Transverse colon (tissue), 4 donors: ENCODE measurements at places on chromosomes 5 and 9. TPM values are rescaled to one million over a fixed set of nuclear protein-coding genes. Genes with fewer than 3 reads are reported as not detected.

OTULINL gene
- 6.2 TPM for total RNA-seq

- peak; percentile 78 for DNase-seq
These were observed 586 bp upstream of the FCHO2 start for GRCh38 chr5:72955143-72955767.

DNA sequence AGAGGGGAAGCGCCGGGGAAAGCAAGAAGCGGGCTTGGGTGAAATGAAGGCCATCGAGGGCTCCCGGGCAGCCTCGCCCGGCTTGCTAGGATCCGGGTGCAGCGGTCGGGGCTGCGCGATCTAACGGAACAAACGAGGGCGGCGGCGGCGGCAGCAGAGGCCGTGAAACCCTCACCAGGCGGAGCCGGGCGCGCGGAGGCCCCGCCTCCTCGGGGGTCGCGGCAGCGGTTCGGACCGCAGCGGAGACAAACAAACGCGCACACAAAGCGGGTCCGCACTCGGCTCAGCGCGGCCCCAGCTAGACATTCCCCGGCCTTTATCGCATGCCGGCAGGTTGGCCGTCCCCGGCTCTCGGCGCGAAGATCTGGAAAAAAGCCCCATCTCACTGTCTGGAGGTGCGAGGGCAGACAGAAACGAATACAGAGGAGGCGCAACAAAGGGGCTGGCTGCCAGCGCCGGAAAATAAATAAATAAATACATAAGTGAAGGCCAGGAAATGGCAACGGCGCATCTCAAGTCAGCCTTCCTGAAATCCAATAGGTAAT, 10.5 kb upstream of the TRIM36 start:
- DNase-seq = peak; percentile 46

- no peak for DNase-seq
These were observed 286.1 kb downstream of the ANXA1 start for GRCh38 chr9:73437758-73438157.

SPINK13 gene
- total RNA-seq = not detected

GRCh38 chr9:124869986-124870560, 8.1 kb downstream of the ARPC5L start:
- peak; percentile 77 for DNase-seq

DNA sequence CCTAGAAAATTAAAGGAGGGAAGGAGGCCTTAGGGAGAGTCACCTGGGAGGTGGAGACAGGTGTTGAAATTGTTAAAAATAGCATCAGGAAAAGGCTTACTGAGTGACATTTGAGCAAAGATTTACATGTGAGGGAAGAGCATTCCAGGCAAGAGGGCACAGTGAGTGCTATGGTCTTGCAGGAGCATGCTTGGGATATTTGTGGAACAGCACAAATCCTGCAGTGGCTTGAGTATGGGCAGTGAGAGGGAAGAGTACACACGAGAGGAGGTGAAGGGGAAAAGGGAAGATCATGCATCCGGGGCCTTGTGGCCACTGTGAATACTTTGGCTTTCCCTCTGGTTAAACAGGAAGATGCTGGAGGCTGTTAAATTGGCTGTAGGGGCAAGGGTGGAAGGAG, 36.6 kb downstream of the ACER2 start:
- DNase-seq = no peak

- no peak for DNase-seq
These were observed 5.7 kb downstream of the IL6ST start for GRCh38 chr5:55988979-55989638.

GABRA6 gene
- total RNA-seq = not detected

- DNase-seq = no peak
These were observed 29.6 kb downstream of the PSAT1 start for GRCh38 chr9:78326564-78326963.

DEPDC1B gene
- 2.7 TPM for total RNA-seq

FCN2 gene
- total RNA-seq = not detected

GRCh38 chr9:34524349-34524748, 1.6 kb upstream of the ENHO start:
- DNase-seq = no peak

DNA sequence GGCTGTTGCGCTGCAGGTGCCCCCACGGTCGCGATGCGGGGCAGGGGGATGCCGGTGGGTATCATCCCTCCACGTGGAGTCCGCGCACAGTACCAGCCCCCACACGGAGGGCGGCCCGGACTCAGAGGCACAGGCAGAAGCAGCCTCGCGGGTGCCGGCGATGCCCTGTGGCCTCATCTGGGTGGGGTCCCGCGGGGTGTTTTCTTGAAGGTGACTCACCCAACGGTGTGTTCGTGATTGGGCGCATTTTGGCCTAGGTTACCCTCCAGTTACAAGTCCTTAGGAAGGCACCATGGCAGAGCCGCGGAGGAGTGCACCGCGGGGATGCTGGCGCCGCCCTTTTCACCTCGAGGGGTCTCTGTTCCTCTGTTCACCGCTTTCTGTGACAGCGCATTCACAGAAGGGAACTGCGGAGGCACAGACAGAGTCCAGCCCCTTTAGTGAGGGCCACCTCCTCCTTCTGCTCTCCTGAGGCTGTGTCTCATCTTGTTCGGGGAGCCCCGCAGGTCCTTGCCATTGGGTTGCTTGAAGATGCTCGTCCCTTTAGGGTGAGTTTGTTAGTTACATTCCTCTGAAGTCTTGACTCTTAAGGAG, 21.6 kb upstream of the EXOC3 start:
- no peak for DNase-seq
